GM18507 (cell line): ENCODE measurements at places on chromosomes 2 and 18.

DNA sequence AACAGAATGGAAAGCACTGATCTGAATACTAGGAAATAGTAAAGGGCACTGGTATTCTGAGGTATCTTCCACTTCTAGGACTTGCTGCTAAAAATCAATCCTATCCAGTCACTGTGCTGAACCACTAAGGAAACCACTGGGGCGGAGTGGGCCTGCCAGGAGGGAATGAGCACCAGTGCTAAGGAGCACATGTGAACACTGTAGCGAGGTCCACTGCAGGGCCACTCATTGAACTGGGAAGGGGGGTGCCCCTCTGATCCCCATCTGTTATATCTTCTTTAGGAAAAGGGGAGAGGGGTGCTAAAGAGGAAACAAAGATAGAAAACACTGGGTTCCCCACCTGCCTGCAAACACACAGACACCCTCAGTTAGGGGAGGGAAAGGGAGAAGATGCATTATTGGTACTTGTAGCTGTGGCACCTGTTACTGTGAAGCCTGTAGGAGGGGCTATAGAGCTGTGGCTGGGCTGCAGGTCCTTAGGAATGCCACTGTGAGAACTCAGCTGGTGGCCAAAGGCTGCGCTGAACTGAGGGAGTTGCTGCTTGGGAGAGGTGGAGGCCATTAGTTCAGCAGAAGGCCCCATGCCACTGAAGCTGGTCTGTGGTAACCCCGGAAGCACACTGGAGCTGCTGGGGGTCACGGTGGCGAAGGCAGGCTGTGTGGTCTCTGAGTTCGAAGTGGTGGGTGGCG lies 81.8 kb downstream of the INO80D start:
- no peak for DNase-seq

DNA sequence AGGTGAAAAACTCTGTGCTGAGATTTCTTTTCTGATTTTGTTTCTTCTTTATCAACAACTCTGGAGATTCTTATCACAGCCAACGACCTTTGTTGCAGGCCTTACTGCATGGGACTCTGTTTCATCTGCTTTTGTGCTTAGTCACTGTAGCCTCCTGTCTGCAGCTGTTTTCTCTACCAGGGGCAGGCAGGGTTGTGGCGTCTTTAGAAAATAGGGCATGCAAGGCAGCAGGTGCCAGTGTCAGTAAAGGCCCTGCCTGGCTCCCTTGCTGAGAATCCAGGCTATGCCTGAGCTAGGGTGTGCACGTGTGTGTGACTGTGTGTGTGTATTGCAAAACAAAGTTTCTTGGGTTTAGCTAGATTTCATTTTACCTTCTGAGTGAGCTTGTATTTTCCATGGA lies 14.6 kb upstream of the SLC9A2 start:
- DNase-seq, result no peak

DNA sequence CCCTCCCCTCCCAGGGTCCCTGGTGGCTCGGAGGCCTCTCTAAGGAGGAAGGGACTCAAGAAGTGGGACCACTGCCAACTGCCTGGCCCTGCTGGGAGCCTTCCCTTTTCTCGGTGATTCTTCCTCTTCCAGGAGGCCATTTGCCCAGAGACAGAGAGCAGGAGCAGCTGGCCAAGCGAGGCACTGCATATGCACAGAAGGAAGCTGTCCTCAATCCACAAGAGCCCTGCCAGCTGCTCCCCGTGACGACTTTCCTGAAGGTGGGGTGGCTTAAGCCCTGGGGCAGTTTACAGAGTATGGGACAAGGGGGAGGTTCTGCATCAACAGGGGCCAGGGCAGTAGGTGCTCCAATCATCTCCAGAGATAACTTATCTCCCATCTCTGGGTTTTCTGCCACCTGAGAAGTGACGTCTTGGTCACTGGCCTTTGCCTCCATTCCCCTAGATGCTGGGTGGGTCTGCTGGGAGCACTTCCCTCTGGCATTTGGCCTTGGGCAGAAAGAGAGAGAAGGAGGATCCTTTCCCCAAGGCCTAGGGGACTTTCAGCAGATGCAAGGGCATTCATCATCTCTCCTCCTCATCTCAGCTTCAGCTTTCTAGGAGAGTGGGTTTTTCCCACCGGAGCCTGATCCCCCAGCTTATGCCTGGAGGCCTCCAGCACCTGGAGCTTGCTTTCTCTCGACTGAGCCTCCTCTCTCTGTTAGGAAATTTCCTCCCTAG lies 28.5 kb downstream of the CIB4 start:
- DNase-seq, result no peak

DNA sequence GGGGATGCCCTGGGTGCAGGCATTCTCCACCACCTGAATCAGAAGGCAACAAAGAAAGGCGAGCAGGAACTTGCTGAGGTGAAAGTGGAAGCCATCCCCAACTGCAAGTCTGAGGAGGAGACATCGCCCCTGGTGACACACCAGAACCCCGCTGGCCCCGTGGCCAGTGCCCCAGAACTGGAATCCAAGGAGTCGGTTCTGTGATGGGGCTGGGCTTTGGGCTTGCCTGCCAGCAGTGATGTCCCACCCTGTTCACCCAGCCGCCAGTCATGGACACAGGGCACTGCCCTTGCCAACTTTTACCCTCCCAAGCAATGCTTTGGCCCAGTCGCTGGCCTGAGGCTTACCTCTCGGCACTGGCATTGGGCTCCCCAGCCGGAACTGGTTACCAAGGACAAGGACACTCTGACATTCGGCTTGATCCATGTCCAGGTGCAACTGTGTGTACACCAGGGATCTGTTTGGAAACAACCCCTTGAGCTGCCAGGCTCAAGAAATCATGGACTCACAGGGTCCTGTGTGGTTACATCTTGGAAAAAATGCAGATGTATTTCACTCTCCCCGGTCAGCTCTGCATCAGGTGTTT lies 31.8 kb downstream of the SLC1A4 start:
- DNase-seq, result no peak

- no peak for DNase-seq
Observed at GRCh38 chr2:22279541-22279940, 1105.4 kb upstream of the KLHL29 start.

DNA sequence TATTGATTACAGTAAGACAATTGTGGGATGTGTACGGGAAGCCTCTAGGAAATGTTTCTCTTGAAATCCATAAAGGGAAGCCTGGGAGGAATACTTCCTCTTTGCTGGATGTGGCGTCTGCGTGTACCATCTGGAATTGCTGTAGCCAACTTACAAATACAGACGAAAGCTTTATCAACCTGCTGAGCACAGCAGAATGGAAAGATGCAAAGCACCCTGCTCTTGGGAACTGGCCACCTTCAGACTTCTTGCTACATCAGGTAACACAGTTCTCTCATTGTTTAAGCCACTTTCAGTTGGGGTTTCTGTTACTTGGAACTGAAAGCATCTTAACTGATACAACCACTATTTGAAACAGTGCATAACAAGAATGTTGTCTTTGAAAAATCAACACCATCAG lies 213.8 kb downstream of the HRH4 start:
- DNase-seq, result no peak

GRCh38 chr2:238494573-238494961 lies 67.8 kb downstream of the ASB1 start:
- DNase-seq, result no peak

GRCh38 chr18:12038082-12038638 lies 55.5 kb upstream of the ANKRD62 start:
- no peak for DNase-seq

DNA sequence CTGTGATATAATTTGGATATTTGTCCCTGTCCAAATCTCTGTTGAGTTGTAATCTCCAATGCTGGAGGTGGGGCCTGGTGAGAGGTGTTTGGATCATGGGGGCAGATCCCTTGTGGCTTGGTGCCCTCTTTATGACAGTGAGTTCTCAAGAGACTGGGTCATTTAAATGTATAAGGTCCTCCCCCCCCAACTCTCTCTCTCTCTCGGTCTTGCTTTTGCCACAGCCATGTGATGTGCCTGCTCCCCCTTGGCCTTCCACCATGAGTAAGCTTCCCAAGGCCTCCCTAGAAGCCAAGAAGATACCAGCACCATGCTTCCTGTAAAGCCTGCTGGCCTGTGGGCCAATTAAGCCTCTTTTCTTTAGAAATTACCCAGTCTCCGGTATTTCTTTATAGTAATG lies 58.6 kb downstream of the FN1 start:
- no peak for DNase-seq

DNA sequence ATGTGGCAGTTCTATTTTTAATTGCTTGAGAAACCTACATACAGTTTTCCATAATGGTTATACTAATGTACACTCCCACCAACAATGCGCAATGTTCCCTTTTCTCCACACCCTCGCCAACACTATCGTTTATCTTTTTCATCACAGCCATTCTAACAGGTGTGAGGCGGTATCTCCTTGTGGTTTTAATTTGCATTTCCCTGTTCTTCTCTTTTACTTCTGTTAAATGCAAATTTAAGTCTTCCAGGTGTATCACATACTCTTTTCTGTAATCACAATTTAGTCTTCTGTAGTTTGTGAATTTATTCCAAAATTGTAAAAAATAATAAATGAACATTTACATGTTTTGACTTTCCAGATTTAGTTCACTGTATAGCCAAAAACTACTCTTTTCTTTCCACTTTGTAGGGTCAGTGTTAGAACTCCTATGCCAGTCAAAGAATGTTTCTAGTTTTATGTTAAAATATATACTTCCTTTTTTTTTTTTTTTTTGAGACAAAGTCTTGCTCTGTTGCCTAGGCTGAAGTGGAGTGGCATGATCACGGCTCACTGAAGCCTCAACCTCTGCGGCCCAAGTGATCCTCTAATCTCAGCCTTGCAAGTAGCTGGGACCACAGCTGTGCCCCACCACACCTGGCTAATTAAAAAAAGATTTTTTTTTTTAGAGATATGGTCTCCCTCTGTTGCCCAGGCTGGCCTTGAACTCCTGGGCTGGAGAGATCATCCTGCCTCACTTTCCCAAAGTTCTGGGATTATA lies 15.4 kb upstream of the ACYP2 start:
- no peak for DNase-seq

- DNase-seq, result no peak
Observed at GRCh38 chr2:113156278-113157117, 17.3 kb upstream of the PSD4 start.

DNA sequence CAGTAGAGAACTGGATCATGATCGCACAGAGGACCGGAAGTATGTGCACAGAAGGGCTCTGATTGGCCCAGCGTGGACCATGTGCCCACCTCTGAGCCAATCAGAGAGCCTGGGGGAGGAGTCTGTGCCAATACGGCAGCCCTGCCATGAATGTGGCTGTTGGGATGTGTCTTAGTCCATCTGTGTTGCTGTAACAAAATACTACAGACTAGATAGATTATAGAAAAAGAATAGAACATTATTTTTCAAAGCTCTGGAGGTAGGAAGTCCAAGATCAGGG lies 132.0 kb downstream of the NDUFA10 start:
- no peak for DNase-seq

GRCh38 chr2:163734401-163734800 lies 1.4 kb downstream of the FIGN start:
- no peak for DNase-seq

- no peak for DNase-seq
Observed at GRCh38 chr2:118750959-118751565, 96.4 kb downstream of the EN1 start.

- no peak for DNase-seq
Observed at GRCh38 chr2:196293751-196294515, 122.6 kb upstream of the STK17B start.

DNA sequence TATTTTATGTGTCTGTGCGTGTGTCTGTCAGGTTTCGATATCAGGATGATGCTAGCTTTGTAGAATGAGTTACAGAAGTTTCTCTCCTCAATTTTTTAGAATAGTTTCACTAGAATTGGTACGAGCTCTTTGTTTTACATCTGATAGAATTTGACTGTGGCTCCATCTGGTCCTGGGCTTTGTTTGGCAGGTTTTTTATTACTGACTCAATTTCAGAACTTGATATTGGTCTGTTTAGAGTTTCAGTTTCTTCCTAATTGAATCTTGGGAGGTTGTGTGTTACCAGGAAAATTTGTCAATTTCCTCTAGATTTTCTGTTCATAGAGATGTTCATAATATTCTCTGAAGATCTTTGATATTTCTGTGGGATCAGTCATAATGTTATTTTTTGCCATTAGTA lies 289.4 kb upstream of the COL3A1 start:
- no peak for DNase-seq

DNA sequence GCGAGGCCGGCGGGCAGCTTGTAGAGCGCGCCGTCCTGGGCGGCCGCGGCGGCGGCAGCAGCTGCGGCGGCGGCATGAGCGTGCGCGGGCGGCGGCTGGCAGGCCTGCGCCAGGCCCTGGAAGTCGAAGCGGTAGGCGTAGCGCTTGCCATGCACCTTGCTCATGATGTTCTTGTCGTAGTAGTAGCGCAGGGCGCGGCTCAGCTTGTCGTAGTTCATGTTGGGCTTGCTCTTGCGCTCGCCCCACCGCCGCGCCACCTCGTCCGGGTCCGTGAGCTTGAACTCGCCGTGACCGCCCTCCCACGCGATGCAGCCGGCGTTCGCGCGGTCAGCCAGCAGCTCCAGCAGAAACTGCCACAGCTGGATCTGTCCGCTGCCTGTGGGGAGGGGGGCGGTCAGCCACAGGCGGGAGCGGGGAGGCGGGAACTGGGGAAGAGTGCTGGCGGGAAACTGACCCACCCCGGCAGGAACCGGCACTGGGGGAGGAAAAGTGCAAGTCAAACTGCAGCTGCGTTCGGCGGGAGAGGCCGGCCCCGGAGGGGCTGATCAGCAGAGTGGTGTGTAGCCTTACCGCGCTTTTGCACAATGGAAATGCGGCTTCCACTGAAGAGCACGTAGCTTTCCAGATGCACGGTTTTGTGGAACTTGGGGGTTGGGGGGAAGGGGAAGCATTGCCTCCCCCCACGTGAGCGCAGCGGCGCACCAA lies 3.0 kb downstream of the FEV start:
- no peak for DNase-seq

DNA sequence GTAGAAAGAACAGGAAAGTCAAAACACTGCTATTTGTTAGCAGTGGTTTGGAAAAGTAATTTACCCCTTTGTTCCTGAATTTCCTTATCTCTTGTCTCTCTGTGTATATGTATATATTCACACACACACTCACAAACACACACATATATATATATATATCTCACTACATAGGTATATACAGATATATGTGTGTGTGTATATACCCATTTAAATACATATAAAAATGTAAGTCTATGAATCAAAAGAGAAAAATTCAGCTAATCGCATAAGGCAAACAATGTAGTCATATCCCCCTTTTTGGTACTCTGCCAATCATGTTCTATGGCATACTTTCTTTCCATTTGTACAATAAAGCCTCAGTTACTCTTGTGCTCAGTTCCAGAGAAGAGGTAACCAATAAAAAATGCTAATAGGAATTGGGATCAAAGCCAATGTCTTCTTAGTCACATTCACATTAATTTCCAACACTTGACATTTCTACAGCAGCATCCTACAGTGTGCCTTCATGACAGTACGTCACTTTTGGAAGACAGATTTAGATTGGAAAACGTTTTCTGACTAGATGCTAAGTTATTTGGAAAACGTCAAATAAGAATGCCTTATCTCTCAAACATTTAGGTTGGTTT lies 94.6 kb downstream of the MC4R start:
- DNase-seq, result no peak

- no peak for DNase-seq
Observed at GRCh38 chr2:239157269-239157668, 243.6 kb downstream of the HDAC4 start.

DNA sequence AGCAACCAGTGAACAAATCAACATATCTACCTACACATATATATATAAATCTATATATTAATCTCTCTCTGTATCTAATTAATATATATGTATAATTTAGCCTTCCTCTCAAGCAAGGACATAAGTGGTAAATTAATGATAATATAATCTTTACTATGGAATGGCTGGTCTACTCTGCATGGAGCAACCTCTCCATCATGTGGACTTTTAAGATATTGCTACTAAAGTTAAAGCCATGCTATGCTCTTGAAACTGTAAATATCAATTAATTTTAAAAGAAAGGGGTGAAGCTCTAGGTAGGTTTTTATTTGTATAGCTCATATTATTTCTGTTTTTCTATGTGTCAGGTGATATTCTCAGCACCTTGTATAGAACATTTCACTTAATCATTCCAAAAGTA lies 147.0 kb downstream of the PPP1R1C start:
- DNase-seq, result no peak
